Liver (tissue), 10 donors: ENCODE measurements at places on chromosomes 2 and 18. TPM values are rescaled to one million over a fixed set of nuclear protein-coding genes. Genes with fewer than 3 reads are reported as not detected.

The CXCR1 gene
- 0.33 TPM for total RNA-seq

The KIF1A gene
- total RNA-seq: 0.14 TPM

The TMEM17 gene
- total RNA-seq: 0.70 TPM

The IGFBP5 gene
- total RNA-seq: 2.3 TPM

DNA sequence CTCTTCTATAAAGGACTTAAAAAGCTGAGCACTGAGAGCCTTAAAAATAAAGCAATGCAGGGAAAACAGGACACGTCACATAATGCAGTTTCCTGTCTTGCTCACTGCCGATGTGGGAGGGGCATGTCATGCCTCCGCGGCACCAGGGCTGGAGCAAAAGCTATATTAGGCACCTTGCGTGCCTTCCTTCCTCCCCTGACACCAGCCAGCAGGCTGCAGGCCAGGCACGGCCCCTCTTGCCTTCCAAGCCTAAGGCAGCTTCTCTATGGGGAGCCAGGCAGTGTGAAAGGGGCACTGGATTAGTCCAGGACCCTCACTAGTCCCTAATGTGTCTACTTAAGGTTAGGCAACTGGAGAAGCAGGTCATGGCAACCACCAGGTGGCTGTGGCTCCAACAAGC is 26.3 kb downstream of the MRPL35 start:
- H3K27me3 ChIP-seq: no peaks in the 10 kb centered on the region
- no peak overlapping the region for H3K4me3 ChIP-seq
- H3K27ac ChIP-seq: no peak overlapping the region
- H3K4me1 ChIP-seq: no peaks in the 10 kb centered on the region
- H3K36me3 ChIP-seq: no peaks in the 10 kb centered on the region
- no peak for DNase-seq

- no peak overlapping the region for H3K27ac ChIP-seq
- no peaks in the 10 kb centered on the region for H3K27me3 ChIP-seq
- H3K36me3 ChIP-seq: no peaks in the 10 kb centered on the region
- no peaks in the 10 kb centered on the region for H3K4me1 ChIP-seq
- DNase-seq: no peak
- H3K4me3 ChIP-seq: no peak overlapping the region
Observed at GRCh38 chr2:200243441-200243840, 63.1 kb upstream of the SPATS2L start.

- H3K4me3 ChIP-seq: no peak overlapping the region
- no peak for DNase-seq
- no peaks in the 10 kb centered on the region for H3K4me1 ChIP-seq
- no peak overlapping the region for H3K27ac ChIP-seq
- H3K36me3 ChIP-seq: no peaks in the 10 kb centered on the region
- no peaks in the 10 kb centered on the region for H3K27me3 ChIP-seq
Observed at GRCh38 chr2:51454177-51454576, 422.2 kb upstream of the NRXN1 start.

- H3K27ac ChIP-seq: no peak overlapping the region
- H3K27me3 ChIP-seq: no peaks in the 10 kb centered on the region
- H3K36me3 ChIP-seq: no peaks in the 10 kb centered on the region
- H3K4me3 ChIP-seq: no peak overlapping the region
Observed at GRCh38 chr2:84956334-84957297, 14.3 kb upstream of the KCMF1 start.

GRCh38 chr2:219296142-219296541 is 13.1 kb downstream of the PTPRN start:
- H3K27ac ChIP-seq: no peak overlapping the region
- no peaks in the 10 kb centered on the region for H3K4me1 ChIP-seq
- peak; percentile 34 for DNase-seq
- H3K36me3 ChIP-seq: no peaks in the 10 kb centered on the region

DNA sequence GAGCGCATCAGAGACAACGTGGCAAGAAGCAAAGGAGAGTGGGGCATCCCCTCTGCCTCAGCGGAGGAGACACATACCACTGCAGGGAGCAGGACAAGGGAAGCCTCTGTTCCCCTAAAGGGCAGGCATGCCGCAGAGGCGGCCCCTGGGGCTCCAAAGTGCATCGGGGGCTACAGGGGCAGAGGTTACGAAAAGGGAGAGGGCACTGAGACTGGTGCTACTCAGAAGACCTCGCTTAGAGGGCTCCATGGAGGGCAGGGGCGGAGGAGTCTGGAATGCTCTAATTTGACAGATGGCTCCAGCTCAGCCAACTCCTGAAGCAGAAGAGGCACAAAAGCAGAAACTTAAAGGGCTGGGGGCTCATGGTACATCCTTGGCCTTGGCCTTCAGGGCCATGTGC is 39.8 kb downstream of the FAM178B start:
- no peak overlapping the region for H3K27ac ChIP-seq
- H3K27me3 ChIP-seq: no peaks in the 10 kb centered on the region
- H3K4me1 ChIP-seq: no peaks in the 10 kb centered on the region
- no peaks in the 10 kb centered on the region for H3K36me3 ChIP-seq
- DNase-seq: no peak

GRCh38 chr2:74291218-74291544 is 52.0 kb downstream of the SLC4A5 start:
- no peaks in the 10 kb centered on the region for H3K27me3 ChIP-seq
- no peaks in the 10 kb centered on the region for H3K4me1 ChIP-seq
- no peak overlapping the region for H3K27ac ChIP-seq
- no peak for DNase-seq
- H3K4me3 ChIP-seq: no peak overlapping the region

DNA sequence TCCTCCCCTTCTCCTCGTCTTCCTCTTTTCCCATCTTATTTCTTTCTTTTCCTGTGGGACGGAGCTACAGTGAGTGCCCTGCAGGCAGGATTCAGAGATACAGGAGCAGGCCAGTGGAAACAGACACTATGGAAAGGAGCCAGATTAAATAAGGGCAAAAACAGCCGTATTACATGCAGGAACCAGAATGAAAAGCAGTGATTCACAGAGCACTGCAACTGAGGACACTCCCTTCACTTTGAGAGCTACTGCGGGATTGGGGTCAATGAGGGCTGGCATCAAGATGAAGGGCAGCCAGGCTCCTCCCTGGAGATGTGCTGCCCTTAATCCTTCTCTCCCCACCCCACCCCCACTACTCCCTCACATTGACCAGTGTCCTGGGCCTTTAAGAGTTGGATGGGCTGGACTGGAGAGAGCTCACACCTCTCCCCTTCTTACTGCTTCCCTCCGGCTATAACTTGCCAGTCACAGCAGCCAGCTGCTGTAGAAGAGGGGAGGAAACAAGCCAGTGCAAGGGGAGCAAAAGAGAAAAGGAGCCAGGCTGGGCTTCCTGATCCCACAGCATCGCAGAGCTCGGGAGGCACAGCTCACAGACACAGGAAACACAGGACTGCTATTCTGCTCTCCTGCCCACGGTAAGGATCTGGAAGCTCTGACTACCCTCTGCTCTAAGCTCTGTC is at the start of gene PLCD4:
PLCD4 (plus strand) TSS at position 464 of the 680 bp plus-strand sequence. CDS start 7,841 bp downstream, outside the sequence.
- H3K4me1 ChIP-seq: peaks cover 18% of the 10 kb centered on the region
- peak within 1 kb of the TSS; percentile 19 for H3K27ac ChIP-seq
- DNase-seq: no peak
- no peaks in the 10 kb centered on the region for H3K27me3 ChIP-seq
- H3K4me3 ChIP-seq: no peak within 1 kb of the TSS

DNA sequence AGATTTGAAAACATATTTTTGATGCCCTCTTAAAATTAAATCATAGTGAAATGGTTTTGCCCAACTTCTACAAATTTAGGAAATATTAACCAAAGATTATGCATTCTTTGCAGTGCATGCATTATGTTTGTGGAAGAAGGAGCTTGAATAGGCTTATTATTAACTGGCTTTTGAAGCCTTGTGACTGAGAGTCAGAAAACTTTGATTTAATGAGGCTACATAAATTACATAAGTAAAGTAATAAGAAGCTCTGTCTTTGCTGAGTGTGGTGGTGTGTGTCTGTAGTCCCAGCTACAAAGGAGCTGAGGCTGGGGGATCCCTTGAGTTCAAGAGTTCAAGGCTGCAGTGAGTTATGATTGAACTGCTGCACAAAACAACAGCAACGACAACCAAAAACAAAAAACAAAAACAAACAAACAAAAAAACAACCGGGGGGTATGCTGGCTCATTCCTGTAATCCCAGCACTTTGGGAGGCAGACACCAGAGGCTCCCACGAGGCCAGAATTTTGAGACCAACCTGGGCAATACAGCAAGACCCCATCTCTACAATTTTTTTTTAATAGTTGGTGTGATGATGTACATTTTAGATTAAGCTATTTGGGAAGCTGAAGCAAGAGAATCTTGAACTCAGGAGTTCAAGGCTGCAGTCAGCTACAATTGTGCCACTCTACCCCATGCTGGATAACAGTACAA is 57.0 kb upstream of the LRRTM4 start:
- DNase-seq: no peak
- no peak overlapping the region for H3K4me3 ChIP-seq
- H3K27me3 ChIP-seq: no peaks in the 10 kb centered on the region
- no peaks in the 10 kb centered on the region for H3K36me3 ChIP-seq
- H3K27ac ChIP-seq: no peak overlapping the region

DNA sequence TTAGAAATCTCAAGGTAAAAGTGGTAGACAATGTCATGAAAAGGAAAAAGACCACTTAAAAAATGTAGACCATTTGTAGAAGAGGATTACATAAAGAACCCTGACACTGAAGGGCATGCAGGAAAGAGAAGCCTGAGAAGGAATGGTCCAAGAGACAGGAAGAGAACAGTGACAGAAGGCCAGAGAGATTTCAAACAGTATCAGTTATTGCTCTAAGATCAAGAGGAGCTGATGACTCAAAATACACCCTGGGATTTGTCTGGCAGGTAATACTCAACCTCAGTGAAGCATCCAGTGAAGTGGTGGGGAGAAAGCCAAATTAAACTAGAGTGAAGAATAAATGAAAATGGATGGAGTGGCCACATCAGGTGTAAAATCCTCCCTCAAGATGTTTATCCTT is 100.5 kb downstream of the PDE11A start:
- DNase-seq: no peak
- H3K4me3 ChIP-seq: no peak overlapping the region
- H3K27ac ChIP-seq: no peak overlapping the region
- H3K27me3 ChIP-seq: no peaks in the 10 kb centered on the region
- H3K36me3 ChIP-seq: no peaks in the 10 kb centered on the region
- peaks cover 1% of the 10 kb centered on the region for H3K4me1 ChIP-seq

DNA sequence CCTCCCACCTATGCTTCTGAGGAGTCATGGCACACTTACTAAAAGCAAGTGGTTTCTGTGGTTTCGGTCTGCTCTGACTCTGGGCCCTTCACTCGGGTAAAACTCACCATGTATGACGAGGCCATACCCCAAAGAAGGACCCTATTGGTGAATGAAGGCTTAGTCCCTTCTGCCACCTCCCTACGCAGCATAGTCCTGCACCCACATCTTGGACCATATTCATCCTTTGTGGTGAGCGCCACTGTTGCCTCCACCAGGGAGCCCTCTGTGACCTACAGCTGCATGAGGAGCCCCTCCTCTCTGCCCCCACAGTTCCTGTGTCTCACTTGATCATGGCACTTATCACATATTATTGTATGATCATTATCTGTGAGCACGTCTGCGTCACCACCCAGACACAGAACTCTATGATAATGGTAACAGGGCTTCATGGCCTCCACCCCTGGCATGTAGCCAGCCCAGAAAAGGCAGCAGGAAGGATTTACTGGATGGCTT is 113.3 kb downstream of the TFCP2L1 start:
- no peaks in the 10 kb centered on the region for H3K27me3 ChIP-seq
- DNase-seq: no peak
- no peak overlapping the region for H3K27ac ChIP-seq
- H3K36me3 ChIP-seq: no peaks in the 10 kb centered on the region
- no peak overlapping the region for H3K4me3 ChIP-seq

DNA sequence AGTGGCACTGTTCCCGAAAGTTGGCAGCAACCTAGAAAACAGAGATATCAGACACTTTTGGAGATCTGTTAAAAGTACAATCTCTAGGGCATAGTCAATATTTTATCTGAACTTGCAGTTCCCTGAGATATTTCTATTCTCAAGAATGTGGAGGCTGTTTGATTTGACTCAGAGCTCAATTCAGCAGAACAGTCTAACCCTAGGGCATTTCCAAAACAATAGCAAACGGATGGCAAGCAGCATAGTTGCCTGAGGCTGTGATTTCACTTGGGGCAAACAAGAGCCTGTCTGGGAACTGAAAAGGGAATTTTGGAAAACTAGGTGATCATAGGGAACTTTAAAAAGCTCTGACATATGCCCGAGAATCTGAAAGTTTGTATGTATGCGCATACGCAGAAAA is 772.8 kb upstream of the LRRTM1 start:
- no peak for DNase-seq
- H3K27ac ChIP-seq: no peak overlapping the region
- H3K4me1 ChIP-seq: no peaks in the 10 kb centered on the region
- no peak overlapping the region for H3K4me3 ChIP-seq
- H3K27me3 ChIP-seq: no peaks in the 10 kb centered on the region

DNA sequence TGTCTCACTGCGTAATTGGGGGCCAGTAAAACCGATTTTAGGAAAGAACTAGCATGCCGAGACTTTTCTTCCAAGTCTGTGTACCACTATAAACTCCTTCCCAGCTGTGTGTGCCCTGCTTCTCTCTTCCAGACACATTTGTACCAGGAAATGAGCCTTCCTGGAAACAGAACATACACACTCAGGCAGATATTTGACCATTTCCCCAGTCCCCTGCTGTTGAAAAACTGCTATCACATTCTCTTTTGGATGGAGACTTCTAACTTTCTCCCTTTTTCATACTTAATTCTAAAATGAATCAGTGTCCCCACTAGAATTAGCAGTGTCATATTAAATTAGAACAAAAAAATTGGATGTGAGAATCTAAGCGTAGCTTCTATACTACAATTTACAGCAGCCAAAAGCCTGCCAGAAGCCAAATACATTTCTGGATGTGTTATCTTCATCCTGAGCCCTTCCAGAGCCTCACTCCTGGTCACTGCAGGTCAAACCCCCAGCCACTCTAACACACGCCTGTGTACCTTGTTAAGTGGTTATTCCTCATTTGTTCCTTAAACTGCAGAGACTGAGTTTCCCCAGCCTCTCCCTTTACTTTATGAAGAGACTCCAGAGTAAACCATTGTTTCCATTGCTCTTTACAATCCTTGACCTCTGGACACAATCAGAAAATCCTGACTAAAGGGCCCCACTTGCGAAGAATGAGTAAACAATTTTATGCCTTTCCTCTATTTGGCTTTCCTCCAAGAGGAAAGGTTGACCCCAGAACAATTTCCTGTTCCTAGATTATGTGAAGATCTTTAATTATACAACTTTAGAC is 20.4 kb downstream of the DSG4 start:
- DNase-seq: no peak
- peaks cover 2% of the 10 kb centered on the region for H3K4me1 ChIP-seq
- H3K36me3 ChIP-seq: no peaks in the 10 kb centered on the region
- no peak overlapping the region for H3K27ac ChIP-seq
- H3K4me3 ChIP-seq: no peak overlapping the region

DNA sequence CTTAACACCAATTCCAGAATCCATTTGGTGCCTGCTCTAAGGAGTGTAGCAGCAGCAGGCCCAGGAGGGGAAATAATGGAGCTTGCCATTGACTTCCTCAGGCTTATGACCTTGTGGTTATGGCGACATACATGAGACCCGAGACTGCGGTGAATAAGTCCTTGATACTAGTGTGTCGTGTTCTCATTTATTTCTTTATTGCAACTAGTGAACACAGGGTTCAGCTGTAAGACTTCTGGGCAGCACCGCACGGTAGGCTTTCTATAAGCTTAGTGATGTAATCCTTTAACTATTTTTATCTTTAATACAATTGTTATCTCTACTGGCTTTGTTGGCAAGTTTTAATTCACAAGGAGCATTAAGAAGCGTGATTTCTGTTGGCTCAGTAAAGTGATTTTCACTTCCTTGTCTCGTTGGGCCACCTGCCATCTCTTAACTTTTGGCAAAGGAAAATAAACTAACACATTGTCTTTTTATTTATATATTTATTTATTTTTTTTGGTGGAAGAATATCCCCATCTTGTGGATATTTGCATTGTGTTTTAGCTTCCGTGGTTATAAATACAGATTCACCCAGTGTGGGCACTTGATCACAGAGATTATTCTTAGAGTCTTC is 139.8 kb downstream of the LTBP1 start:
- no peak for DNase-seq
- H3K27ac ChIP-seq: no peak overlapping the region
- no peak overlapping the region for H3K4me3 ChIP-seq
- H3K4me1 ChIP-seq: no peaks in the 10 kb centered on the region
- H3K27me3 ChIP-seq: no peaks in the 10 kb centered on the region
